ENCODE measurements at places on chromosomes 3 and 15.

DNA sequence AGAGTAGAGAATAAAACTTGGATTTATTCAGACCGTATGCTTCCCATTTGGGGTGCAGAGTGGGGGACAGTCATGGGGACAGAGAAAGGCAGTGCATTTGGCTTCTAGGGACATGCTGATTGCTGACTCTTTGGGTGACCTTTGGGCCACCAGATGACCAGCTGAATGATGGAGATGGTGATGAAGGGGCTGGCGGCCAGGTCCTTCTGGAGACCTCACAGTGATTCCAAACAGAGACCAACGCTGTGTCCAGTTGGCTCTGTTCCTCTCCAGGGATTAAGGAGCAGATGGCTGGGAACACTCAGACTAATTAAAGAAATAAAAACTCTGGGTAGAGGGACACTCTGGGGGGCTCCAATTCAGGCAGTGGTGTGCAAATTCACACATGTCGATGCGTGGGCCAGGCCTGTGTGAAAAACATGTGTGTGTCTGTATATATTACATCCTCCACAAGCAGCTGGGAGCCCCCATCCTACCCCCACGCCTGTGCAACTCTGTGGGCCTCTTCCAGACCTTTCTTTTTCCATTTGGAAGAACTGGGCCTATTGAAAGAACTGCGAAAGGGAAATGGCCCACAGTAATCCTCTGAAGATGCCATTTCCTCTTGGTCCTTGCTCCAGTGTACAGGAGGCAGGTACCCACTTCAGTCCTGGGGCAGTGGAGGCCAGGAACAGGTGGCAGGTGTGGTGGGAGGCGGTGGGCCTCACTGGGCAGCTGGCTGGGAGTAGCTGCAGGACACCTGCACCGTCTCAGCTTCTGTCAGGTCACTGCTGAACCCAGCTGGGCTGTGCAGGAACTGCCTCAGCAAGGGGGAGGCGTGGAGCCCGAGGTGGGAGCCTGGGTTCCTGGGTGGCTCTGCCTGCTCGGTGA, 8.9 kb downstream of the XIRP1 start:
- no peak for DNase-seq

GRCh38 chr15:30059771-30060170, 23.0 kb upstream of the GOLGA8J start:
- DNase-seq: no peak

GRCh38 chr3:50573566-50574443, 4.5 kb downstream of the HEMK1 start:
- no peak for DNase-seq

GRCh38 chr3:36397841-36398240, 17.5 kb downstream of the STAC start:
- DNase-seq: no peak

- DNase-seq: no peak
Observed at GRCh38 chr3:119652306-119653033, 7.9 kb downstream of the POPDC2 start.

- DNase-seq: no peak
Observed at GRCh38 chr3:128323206-128324081, 143.2 kb downstream of the DNAJB8 start.

DNA sequence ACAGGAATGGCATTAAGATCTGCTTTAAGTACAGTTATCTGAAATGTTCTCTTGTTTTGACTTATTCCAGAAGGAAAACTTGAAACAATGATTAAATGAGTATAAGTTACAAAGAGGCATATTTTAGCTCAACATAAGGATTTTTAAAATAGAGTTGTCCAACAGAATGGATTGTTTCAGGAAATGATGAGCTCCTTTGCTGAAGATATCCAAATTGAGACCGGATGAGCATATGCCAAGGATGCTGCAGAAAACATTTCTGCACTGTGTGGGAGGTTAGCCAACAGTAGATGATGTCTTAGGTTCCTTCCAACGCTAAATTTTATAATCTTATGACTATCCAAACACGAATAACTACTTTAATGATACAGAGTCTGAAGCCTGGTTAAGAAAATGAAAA, 226.5 kb upstream of the NANOGP8 start:
- DNase-seq: no peak

GRCh38 chr3:137460944-137461343, 303.2 kb upstream of the SOX14 start:
- DNase-seq: no peak
